ENCODE measurements at places on chromosomes 1 and 21. TPM values are rescaled to one million over a fixed set of nuclear protein-coding genes. Genes with fewer than 3 reads are reported as not detected.

FMOD gene
- 12.5 TPM for total RNA-seq

DNA sequence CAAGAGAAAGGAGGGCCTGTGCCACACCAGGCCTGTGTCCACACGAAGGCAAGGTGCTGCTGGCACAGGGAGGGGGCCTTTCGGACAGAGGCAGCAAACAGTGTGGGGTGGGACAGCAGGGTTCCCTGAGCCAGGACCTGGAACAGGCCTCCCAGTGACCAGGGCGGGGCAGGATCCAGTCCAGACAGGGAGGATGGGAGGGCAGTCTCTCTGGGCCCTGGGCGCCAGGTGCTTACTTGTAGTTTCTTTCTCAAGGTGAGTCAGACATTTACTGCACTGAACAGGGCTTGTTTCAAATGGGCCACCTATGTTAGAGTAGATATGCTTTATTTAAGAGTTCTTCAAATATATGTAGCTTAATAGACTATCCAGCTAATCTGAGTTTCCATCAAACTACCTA, 52.8 kb upstream of the STUM start:
- no peak overlapping the region for H3K27ac ChIP-seq
- DNase-seq = no peak
- no peaks in the 10 kb centered on the region for H3K36me3 ChIP-seq
- H3K27me3 ChIP-seq = no peaks in the 10 kb centered on the region
- no peaks in the 10 kb centered on the region for H3K4me1 ChIP-seq

DNA sequence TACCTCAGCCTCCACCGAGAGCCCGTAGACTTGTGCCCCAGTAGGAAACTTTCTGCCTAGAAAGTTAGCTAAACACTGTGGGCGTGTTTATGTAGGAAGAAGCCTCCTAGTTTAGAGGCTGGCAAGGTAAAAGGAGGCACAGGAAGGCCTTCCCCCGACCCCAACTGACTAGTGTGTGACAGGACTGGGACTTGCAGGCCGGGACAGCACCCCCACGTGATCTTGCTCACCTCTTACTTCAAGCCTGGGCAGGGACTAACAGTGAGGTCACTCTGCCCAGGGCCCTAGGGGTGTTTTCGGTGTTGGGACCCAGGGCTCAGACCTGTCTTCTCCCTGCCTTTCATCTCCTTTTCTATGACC, 392 bp upstream of the TAGLN2 start:
- no peaks in the 10 kb centered on the region for H3K36me3 ChIP-seq
- H3K27ac ChIP-seq = peak overlapping the region; percentile 97
- H3K4me1 ChIP-seq = peaks cover 17% of the 10 kb centered on the region
- no peak for DNase-seq
- H3K27me3 ChIP-seq = no peaks in the 10 kb centered on the region

- H3K27ac ChIP-seq = peak within 1 kb of the TSS; percentile 75
- peak within 1 kb of the TSS; percentile 69 for H3K4me3 ChIP-seq
- peak; percentile 90 for DNase-seq
- no peaks in the 10 kb centered on the region for H3K27me3 ChIP-seq
These were observed at the start of gene HLCS for GRCh38 chr21:36966066-36966820. HLCS (minus strand) TSS chr21:36966669; CDS start chr21:36966638, 31 bp downstream.

GRCh38 chr1:226201029-226201593, 14.6 kb upstream of the ACBD3 start:
- H3K27ac ChIP-seq = no peak overlapping the region
- H3K27me3 ChIP-seq = no peaks in the 10 kb centered on the region
- H3K36me3 ChIP-seq = no peaks in the 10 kb centered on the region
- no peak overlapping the region for H3K4me3 ChIP-seq

- H3K4me3 ChIP-seq = no peak overlapping the region
- H3K27me3 ChIP-seq = no peaks in the 10 kb centered on the region
- DNase-seq = no peak
- no peak overlapping the region for H3K27ac ChIP-seq
These were observed 96.5 kb downstream of the KCNN3 start for GRCh38 chr1:154773551-154773950.

CSMD2 gene
- 0.83 TPM for total RNA-seq

DNA sequence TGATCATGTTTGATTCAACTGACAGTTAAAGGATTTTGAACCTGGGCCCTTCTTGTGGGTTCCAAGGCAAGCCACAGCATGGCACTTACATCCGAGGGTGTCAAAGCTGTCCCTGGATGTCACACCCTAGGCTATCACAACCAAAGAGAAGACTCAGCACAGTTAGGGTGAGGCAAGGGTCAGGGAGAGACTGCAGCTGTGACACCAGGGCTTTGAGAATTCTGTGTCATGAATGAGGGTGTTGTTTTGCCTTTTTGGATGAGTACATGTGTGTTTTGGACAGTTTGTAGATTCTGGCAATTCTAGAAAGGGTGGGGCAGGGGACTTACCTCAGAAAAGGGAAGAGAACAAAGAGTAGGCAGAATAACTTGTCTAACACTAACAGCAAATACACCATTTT, 37.8 kb upstream of the ZNF326 start:
- DNase-seq = no peak
- no peaks in the 10 kb centered on the region for H3K27me3 ChIP-seq
- H3K36me3 ChIP-seq = no peaks in the 10 kb centered on the region
- no peak overlapping the region for H3K27ac ChIP-seq
- no peak overlapping the region for H3K4me3 ChIP-seq
- no peaks in the 10 kb centered on the region for H3K4me1 ChIP-seq

GRCh38 chr1:7042322-7043190, 257.3 kb downstream of the CAMTA1 start:
- H3K27ac ChIP-seq = no peak overlapping the region
- H3K27me3 ChIP-seq = no peaks in the 10 kb centered on the region
- H3K36me3 ChIP-seq = no peaks in the 10 kb centered on the region
- no peak for DNase-seq
- no peak overlapping the region for H3K4me3 ChIP-seq

TFF2 gene
- total RNA-seq = not detected

DNA sequence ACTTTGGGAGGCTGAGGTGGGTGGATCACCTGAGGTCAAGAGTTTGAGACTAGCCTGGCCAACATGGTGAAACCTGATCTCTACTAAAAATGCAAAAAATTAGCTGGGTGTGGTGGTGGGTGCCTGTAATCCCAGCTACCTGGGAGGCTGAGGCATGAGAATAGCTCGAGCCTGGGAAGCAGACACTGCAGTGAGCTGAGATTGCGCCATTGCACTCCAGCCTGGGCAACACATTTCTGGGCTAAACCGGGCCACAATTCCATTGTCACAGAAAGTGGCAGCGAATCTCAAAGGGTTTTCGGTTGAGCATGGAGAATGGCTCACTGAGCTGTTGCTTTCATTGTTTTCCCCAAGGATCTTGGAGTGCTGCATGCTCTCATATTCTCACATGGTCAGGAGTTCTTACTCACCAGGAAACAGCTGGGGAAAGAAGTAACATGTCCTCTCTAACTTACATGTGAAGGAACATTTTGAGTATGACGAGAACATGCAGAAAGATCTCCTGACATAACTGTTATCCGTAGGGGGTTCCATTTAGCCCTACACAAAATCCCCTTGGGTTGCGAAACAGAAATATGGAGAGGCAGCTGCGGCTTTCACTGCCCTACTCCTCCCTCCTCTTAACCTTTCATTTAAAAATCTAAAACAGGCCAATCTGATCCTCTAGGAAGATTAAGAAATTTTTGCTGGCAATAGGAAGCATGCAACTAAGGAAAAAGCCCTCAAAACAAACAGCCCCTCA, 341.1 kb downstream of the PCP4 start:
- H3K4me1 ChIP-seq = no peaks in the 10 kb centered on the region
- H3K27ac ChIP-seq = no peak overlapping the region
- DNase-seq = no peak
- H3K36me3 ChIP-seq = no peaks in the 10 kb centered on the region

DNA sequence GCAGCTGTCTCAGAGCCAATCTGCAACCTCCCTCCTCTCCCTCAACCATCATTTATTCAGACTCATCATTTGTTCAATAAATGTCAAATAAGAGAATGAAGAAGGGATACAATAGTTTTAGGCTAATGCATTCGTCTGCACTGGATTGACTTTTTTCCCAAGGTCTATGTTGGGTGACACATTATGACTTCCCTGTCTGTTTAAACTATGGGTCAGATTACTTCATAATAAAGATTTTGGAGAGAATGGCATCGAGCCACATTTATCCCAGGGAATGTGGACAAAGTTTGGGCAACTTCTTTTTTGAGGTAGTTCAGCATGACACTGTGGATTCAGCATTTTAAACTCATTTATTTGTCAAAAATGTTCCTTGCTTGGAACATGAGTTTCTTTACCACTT, 107.4 kb upstream of the ADGRL2 start:
- H3K4me3 ChIP-seq = no peak overlapping the region
- H3K36me3 ChIP-seq = no peaks in the 10 kb centered on the region
- DNase-seq = no peak
- H3K27me3 ChIP-seq = no peaks in the 10 kb centered on the region

Data from Peyer's patch (tissue), 4 donors.